ENCODE measurements at places on chromosomes 11 and 22.

DNA sequence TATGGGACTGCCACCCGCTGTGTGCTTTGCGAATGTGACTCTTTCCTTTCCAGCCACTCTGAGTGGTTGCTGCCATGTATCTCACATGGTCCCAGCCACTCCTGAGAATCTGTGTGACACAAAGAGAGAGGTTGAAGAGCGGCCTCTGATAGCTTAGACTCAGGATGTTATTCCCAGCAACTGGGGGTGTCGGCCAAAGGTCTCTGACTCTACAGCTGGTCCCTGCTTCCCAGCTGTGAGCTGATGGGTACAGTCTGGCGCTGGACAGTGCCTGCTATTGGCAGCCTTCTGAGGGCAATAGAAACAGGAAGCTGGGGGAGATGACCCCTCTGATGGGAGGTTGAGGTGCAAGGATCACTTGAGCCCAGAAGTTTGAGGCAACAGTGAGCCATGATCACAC, 105.1 kb downstream of the RRAS2 start:
- no peak for DNase-seq

- no peak for DNase-seq
Observed at GRCh38 chr11:19092850-19093249, 24.1 kb upstream of the ZDHHC13 start.

- DNase-seq = no peak
Observed at GRCh38 chr22:19619144-19620009, 94.9 kb upstream of the SEPTIN5 start.

- peak; percentile 18 for DNase-seq
Observed at GRCh38 chr11:83317757-83318690, 31.9 kb upstream of the CCDC90B start.

DNA sequence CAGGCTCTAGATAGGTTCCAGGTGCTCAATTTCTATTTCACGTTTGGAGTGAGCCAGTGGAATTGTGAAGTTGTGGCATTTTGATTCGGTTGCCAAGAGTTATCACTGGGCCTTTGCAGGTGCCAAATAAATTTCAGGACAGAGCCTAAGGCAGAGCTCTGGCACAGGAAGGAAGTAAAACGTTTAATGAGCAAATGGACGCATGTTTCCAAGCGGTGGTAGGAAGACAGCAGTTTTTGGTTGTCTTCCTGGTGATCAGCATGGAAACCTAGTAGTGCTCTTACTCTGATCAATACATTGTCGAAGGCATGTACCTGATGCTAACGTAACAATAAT, 452 bp downstream of the BIRC3 start:
- DNase-seq = no peak

DNA sequence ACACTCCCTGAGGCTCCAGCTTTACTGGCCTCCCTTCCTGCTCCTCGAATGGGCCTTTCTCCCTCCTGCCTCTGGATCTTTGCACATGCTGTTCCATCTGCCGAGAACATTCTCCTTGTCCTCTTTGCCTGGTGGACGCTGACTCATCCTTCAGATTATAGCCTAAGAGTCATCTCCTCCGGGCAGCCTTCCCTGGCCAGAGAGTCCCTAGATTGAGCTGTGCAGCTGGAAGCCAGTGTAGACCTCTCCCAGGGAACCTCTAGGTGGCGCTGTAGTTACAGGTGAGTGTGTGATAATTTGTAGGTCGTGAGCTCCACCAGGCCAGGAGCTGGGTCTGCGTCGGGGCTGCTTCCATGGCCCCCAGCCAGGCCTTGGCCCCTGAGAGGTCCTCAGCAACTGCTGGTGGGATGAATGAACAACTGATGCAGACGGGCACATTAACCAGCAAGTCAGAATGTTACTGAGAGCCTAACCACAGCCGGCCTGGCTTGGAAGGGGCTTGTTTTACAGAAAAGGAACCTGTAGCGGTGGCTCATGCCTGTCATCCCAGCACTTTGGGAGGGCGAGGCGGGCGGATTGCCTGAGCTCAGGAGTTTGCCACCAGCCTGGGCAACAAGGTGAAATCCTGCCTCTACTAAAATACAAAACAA, 8.7 kb downstream of the PNPLA5 start:
- DNase-seq = peak; percentile 45

DNA sequence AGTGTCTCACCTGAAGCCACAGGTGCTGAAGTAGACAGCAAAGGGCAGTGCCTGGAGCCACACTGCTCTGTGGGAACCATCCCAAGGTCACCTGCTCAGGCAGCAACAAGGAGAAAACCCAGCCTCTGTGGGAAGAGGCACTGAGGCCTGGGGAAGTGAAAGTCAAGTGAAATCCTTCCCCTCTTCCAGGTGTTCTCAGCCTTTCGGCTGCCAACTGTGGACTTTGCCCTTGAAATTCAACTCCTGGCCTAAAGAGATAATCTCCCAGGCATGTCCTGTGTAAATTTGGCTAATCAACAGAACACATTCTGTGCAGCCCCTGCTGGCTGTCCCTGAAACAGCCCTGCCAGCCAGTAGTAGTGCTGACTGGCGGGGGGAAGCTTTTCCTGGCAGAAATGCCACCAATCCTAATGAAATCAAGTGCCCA, 112.1 kb downstream of the RPL27A start:
- DNase-seq = peak; percentile 38

DNA sequence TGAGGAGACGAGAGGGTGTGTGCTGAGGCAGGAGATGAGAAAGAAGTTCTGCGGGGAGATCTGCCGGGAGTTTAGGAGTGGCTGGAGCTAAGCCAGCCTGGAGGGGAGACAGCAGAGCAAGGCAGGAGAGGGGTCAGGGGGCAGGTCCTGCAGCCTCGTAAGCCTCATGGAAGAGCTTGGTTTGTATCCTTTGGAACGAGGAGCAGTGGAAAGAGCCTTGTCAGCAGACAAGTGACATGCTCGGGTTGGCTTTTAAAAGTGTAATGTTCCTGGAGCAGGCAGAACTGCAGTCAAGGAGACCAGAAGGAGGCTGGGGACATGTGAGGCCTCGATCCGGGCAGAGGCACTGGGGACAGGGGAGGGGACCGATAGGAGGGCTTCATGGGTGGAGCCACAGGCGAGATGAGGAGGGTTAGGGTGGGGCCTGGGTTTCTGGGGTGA, 21.4 kb upstream of the TUB start:
- no peak for DNase-seq

DNA sequence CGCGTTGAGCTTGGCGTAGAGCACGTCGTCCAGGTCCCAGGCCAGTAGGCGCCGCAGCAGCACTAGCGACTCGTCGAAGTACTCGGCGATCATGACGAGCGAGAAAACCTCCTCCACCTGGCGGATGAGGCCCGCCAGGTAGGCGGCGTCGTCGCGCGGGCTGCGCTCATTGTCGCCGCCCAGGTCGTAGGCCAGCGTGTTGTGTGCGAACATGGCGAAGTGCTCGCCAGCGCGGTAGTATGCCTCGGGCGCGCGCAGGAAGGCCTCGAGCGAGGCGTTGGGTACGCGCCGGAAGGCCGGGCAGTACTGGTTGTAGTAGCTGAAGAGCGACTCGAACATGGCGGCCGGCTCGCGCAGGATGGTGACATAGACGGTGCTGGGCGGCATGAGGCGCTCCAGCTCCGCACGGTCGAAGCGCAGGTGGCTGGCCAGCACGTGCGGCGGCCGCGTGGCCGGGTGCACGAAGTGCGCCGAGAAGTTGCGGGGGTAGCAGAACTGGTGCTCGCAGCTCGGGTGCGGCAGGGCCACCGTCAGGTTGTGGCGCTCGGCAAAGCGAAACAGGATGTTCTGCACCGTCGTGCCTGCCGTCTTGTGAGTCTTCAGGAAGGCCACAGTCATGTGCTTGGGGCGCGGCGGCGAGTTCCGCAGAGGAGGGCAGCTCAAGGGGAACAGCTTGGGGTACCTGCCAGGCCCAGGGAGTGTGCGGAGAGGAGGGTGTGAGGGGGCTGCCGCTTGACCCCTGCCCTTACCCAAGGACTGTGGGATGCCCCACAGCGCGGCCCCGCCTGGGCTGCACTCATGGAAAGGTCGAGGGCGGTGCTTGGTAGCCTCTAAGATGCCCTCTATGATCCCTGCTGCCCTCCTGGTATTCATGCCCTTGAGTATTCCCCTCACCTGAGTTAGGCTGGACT, 5.7 kb downstream of the GAL3ST3 start:
- no peak for DNase-seq

- DNase-seq = no peak
Observed at GRCh38 chr11:106442032-106442431, 364.6 kb downstream of the AASDHPPT start.

GRCh38 chr22:42688241-42689211, 32.1 kb downstream of the A4GALT start:
- no peak for DNase-seq

- DNase-seq = no peak
Observed at GRCh38 chr11:44732564-44732963, 5.8 kb downstream of the TSPAN18 start.

DNA sequence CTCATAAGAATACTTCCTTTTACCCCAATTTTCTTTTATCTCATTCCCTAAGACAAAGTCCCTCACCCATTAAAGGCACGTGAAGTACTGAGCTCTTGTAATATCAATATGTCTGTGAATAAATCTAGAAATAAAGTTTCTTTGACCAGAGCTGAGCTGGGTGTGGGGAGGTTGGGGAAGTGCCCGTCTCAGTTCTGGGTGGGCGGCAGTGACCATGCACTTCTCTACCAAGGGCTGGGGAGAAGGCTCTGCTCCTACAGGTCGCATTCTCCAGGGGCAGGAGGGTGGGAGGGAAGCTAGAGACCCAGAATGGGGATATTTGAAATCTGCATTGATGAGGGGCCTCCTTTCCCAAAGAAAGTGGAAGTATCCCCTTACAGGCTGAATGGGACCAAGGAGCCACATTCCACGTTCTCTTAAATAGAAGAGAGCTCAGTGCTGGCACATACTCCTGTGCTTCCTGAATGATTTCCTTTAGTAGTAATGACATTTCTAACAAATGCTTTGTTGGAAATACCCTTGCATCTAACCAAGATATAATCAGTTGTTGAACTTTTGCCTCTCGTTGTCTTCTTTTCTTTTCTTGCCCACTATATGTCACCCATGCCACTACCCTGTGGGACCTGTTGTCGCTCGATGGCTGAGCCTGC, 16.1 kb downstream of the RBX1 start:
- DNase-seq = no peak

DNA sequence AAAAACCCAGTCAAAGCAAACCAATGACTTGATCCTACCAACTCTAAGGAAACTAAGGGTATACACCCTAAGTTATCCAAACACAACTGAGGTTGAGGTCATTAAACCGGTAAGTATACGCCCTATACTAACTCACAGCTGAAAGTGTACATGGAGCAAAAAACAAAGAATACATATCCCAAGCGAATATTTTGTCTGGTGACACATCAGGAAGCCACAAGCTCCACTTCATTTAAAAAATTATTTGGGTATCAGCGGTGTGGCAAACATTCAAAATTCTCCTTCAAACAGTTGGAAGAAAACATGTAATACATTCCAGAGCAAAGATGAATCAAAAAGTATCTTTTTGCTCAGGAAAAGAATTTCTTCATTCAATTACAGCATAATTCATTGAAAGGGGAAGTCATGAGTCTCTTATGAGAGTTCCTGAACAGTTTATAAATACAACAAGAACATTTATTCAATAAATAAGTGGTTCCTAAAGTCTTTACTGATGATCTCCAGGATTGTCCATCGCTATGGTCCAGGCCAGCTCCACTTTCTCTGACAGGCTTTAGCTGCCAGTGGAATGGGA, 4.5 kb upstream of the JAML start:
- no peak for DNase-seq

- DNase-seq = no peak
Observed at GRCh38 chr22:48921411-48921903, 906.2 kb downstream of the BRD1 start.

- no peak for DNase-seq
Observed at GRCh38 chr11:3669742-3670183, 1.4 kb downstream of the CHRNA10 start.

- DNase-seq = no peak
Observed at GRCh38 chr11:77999446-78000030, 5.1 kb upstream of the INTS4 start.

DNA sequence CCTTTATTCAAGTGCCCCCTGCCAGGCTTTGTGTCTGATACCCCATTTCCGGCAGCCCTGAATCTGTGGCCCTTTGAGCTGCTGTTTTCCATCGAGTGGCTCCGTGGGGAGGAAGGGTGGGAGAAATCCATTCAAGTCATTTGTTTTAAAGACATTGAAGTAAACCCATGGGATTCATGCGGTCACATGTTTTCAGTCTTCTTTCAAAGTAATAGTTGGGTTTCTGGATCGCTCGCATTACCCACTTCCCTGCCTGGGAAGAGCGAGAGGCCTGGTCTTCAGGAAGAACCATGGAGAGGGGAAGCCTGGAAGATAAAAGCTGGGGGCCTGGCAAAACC, 14.4 kb downstream of the DAGLA start:
- no peak for DNase-seq

- no peak for DNase-seq
Observed at GRCh38 chr11:37199082-37199481, 601.0 kb upstream of the RAG2 start.

GRCh38 chr11:86091566-86091965, 22.7 kb upstream of the PICALM start:
- DNase-seq = no peak

- DNase-seq = no peak
Observed at GRCh38 chr22:23722724-23723123, 28.2 kb downstream of the ZNF70 start.

DNA sequence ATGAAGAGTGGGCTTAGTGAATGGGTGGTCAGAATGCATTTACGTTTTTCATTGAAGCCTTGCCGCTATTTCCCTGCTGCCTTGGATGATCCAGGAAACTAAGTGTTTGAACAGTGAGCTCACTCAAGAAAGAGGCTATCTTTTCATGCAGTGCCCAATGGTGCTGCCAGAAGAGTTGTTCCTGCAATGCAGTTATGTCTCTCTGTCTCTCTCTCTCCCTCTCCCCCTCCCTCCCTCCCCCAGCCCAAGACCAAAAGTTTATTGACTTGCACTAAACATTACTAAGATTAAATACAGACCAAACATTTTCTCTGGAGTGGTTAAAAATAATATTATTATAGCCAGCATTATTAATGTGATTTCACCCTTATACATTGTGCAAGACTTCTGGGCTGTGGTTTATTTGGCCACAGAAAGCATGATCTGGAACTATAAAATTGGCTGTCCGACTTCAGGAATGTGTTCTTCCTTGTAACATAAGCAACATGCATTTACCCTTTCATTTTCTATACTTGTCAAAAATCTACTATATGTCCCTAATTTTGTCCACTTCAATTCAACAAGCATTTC, 6.6 kb upstream of the FUT4 start:
- no peak for DNase-seq

- DNase-seq = no peak
Observed at GRCh38 chr11:102229510-102230123, 87.7 kb upstream of the BIRC3 start.

GRCh38 chr22:16781074-16781763, 44.0 kb downstream of the XKR3 start:
- DNase-seq = no peak

- no peak for DNase-seq
Observed at GRCh38 chr11:5550440-5551095, 2.2 kb upstream of the OR52H1 start.

Measured in G401 (cell line).